Smooth muscle cell of the coronary artery (primary cell): ENCODE measurements at places on chromosomes 5 and 9. TPM values are rescaled to one million over a fixed set of nuclear protein-coding genes. Genes with fewer than 3 reads are reported as not detected.

TMEM232 gene
- 1.4 and 4.6 TPM in 2 replicates for total RNA-seq

FOXD4L3 gene
- total RNA-seq, result 0.08 TPM in 1 of 2 replicates, not detected in the other

TUBB4B gene
- total RNA-seq, result 117 and 143 TPM in 2 replicates

PCSK1 gene
- under 0.01 and 1.6 TPM in 2 replicates for total RNA-seq

ARL10 gene
- 7.3 and 11.9 TPM in 2 replicates for total RNA-seq

FBP1 gene
- total RNA-seq, result 0.08 TPM in 1 of 2 replicates, not detected in the other
